NCI-H460 (cell line): ENCODE measurements at places on chromosomes 1 and 21. TPM values are rescaled to one million over a fixed set of nuclear protein-coding genes. Genes with fewer than 3 reads are reported as not detected.

The CELA2A gene
- not detected in 2 replicates for total RNA-seq

- peak; percentile 53 for DNase-seq
Measured at GRCh38 chr1:155005076-155006011, 2.7 kb downstream of the ZBTB7B start.

GRCh38 chr1:62891956-62892562 lies 108.1 kb downstream of the ATG4C start:
- no peak for DNase-seq

The RBM11 gene
- total RNA-seq: 1.3 and 1.8 TPM in 2 replicates

The CNIH3 gene
- 0.12 TPM in 1 of 2 replicates, not detected in the other for total RNA-seq

- no peak for DNase-seq
Measured at GRCh38 chr1:191452586-191452985, 705.7 kb upstream of the RGS18 start.

- DNase-seq: no peak
Measured at GRCh38 chr1:7335224-7335879, 435.7 kb upstream of the VAMP3 start.

DNA sequence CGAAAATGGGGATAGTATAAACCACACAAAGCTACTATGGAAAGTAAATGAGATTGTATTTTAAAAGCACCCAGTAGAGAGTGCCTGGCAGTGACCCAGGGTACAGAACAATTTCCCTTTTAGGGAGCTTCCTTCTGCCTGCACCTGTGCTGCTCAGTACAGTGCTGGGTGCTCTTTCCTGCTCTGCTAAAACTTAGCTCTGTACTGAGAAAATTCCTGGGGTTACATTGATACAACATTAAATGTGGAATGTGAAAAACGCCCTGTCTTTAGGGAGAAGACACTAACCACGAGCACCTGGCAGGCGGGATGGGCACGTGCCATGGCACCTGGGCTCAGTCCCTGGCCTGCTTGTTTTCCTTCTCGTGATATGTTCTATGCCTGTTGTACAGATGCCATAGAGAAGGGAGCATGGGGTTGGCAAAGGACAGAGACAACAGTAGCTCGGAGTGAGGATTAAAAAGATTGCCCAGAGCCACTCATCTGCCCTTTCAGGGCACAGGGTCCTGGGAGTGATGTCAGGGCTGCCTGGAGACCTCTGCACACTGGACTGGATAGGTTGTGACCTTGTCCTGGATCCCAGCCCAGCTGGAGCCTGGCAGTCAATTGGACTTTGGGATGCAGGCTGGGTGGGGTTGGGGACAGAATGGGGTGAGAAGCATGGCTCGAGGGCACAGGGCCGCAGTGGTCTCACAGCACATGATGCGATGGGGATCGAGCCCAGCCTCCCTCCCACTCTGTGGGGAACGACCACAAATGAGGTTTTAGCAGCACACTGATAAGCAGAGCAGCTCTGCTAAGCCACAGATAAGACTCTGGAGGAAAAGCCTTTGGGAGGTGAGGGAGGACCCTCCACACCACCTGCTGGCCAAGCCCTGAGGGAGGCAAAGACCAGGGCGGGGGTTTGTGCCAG lies 4.2 kb downstream of the SPATA46 start:
- no peak for DNase-seq

The SPRR2G gene
- total RNA-seq: not detected in 2 replicates

The ITLN2 gene
- total RNA-seq: not detected in 2 replicates

The OR2T35 gene
- not detected in 2 replicates for total RNA-seq

The PPP2R5A gene
- 53.8 and 56.4 TPM in 2 replicates for total RNA-seq

The LCE2A gene
- total RNA-seq: not detected in 2 replicates

The CIART gene
- total RNA-seq: 1.1 and 1.4 TPM in 2 replicates

GRCh38 chr1:44377925-44378784 lies 23.1 kb upstream of the ERI3 start:
- DNase-seq: peak; percentile 29

- no peak for DNase-seq
Measured at GRCh38 chr1:17360272-17360956, 11.6 kb upstream of the PADI6 start.

DNA sequence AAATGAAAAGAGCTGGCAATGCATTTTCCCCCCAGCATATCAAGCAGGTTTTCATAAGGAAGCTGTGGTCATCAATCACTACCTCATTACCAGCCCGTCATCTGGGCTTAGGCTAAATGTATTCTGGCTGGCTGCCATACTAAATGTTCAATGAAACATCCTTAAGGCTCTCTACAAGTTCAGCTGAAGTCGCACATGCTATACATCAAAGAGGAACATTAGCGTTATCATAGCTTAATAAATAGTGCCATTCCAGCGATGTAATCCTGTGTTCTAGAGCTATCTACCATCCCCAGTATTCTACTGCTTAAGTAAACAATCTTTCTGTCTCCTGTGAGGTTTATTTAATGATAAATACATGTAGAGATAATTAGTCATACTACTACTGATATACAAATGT lies 288.8 kb downstream of the DPYD start:
- DNase-seq: no peak

DNA sequence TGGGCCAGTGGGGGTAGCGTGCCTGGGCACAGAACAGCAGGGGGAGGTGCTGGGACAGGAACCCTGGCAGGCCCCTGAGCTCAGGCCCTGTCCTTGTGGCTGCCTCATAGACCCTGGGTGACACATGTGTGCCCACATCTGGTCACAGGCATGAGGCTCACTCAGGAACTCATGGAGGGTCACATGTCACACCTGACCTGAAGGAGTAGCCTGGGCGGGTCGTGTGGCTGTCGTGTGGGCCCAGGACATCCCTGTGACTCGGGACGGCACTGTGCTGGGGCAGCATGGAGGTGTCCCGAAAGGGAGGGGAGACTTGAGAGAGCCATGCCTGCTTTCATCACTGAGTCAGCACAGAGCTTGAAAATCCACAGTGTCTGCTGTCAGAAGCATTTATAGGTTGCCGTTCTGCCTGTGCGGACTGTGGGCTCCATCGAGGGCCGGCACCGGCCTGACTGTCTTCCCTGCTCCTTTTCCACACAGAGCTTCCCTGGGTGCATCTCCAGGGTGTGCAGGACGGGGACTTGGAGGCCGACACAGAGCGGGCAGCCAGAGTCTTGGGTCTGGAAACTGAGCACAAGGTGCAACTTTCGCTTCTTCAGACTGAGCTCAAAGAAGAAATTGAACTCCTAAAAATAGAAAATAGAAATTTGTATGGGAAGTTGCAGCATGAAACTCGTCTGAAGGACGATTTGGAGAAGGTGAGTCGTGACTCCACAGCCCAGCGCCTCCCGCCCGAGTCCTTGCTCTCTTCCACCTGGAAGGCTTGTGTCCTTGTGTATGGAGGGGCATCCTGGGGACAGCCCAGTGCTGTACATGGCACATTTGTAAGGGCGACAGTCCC lies 32.8 kb downstream of the PCNT start:
- DNase-seq: no peak

DNA sequence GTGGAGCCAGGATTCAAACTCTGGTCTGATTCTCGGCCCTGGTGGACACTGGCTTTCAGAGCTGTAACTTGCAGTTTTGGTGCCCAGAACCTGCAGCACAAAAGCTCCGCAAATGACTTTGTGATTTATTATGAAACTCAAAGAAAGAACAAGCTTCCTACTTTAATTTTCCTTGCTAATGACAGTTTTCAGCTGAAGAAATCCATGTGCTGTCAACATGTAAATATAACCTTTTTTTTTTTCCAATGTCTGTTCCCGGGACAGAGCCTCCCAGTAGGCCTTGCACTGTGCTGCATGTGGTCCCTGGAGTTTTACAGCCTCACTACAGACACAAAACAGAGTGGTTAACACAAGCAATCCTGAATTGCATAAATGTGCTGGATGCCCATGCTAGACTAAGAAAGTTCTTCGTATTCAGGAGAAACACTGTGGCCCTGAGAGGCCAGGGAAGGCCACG lies 62.3 kb upstream of the ANGPTL1 start:
- no peak for DNase-seq

The C1orf210 gene
- 0.12 TPM in 1 of 2 replicates, not detected in the other for total RNA-seq

The OR6K3 gene
- not detected in 2 replicates for total RNA-seq

DNA sequence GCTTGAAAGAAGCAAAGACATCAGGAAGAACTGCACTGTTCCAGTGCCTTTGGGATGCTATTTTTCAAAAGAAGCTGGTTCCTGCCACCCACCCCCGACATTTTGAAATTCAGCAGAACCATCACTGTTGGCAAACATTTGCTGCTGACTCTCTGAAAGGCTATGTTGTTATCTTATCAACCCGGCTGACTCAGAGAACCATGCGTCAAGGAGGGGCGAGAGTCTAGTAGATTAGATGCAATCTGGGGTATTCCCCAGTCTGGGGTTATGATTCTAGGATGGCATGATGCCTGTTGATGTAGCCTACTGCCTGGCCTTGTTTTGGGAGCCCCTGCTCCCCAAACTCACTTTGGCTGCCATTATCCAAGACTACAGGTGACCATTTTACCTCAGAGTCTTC lies 267.8 kb upstream of the RUNX1 start:
- no peak for DNase-seq

DNA sequence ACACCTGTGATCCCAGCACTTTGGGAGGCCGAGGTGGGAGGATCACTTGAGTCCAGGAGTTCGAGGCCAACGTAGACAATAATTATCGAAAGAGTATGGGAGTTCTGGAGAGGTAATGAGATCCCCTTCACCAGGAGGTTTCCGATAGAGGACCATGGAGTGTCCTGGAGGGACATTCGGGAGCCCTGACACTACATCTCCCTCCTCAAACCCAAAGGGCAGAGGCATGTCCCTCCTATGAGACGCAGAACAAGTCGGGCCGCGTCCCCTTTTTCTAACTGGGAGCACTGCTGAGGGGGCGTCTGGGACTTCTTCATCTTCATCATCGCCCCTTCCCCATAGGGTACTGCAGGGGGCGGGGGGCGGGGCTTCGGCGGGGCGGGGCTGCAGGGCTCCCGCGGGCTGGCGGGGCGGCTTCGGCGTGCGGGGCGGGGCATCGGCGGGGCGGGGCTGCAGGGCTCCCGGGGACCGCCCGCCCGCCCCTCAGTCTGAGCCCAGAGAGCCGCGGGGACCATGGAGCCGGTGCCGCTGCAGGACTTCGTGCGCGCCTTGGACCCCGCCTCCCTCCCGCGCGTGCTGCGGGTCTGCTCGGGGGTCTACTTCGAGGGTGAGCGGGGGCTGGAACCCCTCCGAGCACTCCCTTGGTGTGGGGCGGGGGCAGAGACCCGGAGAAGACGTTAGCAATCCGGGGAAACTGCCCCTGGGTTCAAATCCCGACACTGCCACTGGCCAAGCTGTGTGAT lies at the start of gene THEMIS2:
Gene THEMIS2 (plus strand): TSS at position 486 of the 743 bp plus-strand sequence. CDS start 28 bp downstream, at position 514.
- DNase-seq: no peak

DNA sequence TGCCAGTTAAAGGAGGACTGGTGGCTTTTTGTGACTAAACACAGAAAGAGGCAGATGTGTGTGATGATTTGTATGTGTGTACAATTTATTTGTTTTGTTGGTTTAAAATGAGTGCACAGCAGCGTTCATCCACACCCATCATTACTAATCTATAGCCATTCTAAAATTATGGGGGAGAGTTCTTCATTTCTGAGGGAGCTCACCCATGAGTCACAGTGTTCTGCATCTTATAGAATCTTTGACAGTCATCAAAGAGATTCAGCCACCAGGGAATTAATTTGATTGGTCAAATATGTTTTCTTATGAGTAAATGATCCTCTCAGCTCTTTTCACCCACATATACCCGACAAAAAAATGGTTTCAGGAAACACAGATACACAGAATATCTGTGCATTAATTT lies 147.9 kb downstream of the GREM2 start:
- DNase-seq: no peak

- no peak for DNase-seq
Measured at GRCh38 chr1:25066731-25067517, 136.8 kb upstream of the RUNX3 start.

The NBPF4 gene
- total RNA-seq: not detected in 2 replicates

The DEPDC1 gene
- 181 and 192 TPM in 2 replicates for total RNA-seq

The SELP gene
- total RNA-seq: not detected in 2 replicates

GRCh38 chr1:116886291-116886878 lies 23.3 kb upstream of the PTGFRN start:
- DNase-seq: no peak

- no peak for DNase-seq
Measured at GRCh38 chr1:9696793-9697192, 45.3 kb downstream of the PIK3CD start.

The SYNC gene
- 1.4 and 1.7 TPM in 2 replicates for total RNA-seq

DNA sequence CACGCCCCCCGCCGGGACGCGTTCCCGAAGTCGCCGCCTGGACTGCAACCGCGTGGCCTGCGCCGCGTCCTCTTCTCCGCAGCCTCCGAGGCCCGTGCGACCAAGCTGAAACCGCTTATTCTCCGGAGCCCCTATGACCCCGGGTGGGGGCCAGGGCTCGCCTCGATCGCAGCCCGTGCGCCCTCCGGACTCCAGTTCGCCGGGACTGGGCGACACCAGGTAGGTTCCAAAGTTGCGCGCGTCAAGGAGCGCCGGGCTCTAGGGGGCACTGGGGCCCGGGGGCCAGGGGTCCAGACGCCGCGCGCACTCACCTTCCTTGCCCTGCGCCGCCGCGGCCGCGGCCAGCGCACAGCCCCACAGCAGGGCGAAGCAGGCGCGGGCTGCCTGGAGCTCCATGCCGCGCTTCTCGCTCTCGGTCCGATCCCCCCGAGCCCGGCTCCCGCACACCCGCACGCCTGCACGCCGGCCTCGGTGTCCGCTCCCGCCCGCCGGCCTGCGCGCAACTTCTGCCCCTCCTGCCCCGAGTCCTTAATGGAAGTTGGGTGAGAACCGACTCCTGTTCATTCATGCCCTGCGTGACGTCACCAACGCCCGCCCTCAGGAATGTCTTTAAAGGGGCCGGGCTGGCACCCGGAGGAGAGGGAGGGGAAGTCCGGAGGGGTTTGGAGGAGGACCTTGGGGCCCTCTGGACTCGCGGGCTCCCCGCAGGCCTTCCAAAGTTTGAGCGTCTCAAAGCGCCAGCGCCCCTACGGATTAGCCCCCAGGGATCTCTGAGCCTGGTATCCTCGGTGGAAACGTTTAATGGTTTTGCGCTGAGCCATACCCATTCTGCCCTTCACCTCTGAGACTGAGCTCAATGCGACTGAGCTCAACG lies at the start of gene EPHA2:
Gene EPHA2 (minus strand): TSS at position 533 of the 874 bp plus-strand sequence. CDS start 137 bp downstream, at position 396.
- DNase-seq: peak; percentile 86

- DNase-seq: no peak
Measured at GRCh38 chr1:41608211-41608610, 123.7 kb upstream of the EDN2 start.

DNA sequence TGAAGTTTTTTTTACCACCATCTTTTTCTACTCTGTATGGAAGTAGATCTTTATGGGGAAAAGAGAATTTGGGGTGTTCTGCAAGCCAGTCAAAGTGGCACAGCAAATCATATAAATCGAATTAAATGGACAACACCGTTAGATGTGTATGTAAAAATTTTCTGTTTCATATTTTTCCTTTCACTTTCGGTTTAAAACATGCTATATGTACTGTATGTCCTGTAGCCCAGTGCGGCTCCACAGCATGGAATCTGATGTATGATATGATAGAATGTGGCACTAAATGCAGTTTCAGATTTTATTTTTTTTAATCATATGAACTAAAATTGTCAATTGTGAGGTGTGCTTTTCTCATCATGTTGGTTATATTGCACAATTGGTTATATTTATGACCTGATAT lies 32.9 kb downstream of the RAB4A start:
- no peak for DNase-seq

The KDF1 gene
- not detected in 2 replicates for total RNA-seq
